A549 treated with ZK216348 at 1 μM for 4 hours (cell line): ENCODE measurements at places on chromosomes 16 and 17. TPM values are rescaled to one million over a fixed set of nuclear protein-coding genes. Genes with fewer than 3 reads are reported as not detected.

Gene MEOX1
- not detected in 5 replicates for total RNA-seq

Gene NPB
- 0.44 to 0.65 TPM (median 0.58 TPM) in 4 of 5 replicates, not detected in the other for total RNA-seq

Gene HASPIN
- 12.3 to 14.9 TPM (median 13.3 TPM) in 5 replicates for total RNA-seq

Gene SLC2A4
- 0.20 to 0.42 TPM (median 0.27 TPM) in 5 replicates for total RNA-seq

Gene EXOC3L1
- total RNA-seq, result 0.07 to 0.27 TPM (median 0.27 TPM) in 3 of 5 replicates, not detected in the others

Gene PRDM7
- not detected in 5 replicates for total RNA-seq

Gene C16orf96
- total RNA-seq, result 0.04 to 0.06 TPM in 2 of 5 replicates, not detected in the others

Gene ASB16
- total RNA-seq, result 0.08 to 0.16 TPM (median 0.15 TPM) in 3 of 5 replicates, not detected in the others

Gene PIRT
- not detected in 5 replicates for total RNA-seq

Gene KRTAP16-1
- not detected in 5 replicates for total RNA-seq

Gene TNFRSF17
- not detected in 5 replicates for total RNA-seq

Gene KRT24
- total RNA-seq, result not detected in 5 replicates

Gene TBC1D3I
- 0.20 to 0.46 TPM (median 0.23 TPM) in 5 replicates for total RNA-seq

Gene GPS1
- total RNA-seq, result 77.3 to 147 TPM (median 138 TPM) in 5 replicates

Gene ST3GAL2
- 14.8 to 28.1 TPM (median 23.1 TPM) in 5 replicates for total RNA-seq

Gene GAS2L2
- 0.06 to 0.08 TPM in 2 of 5 replicates, not detected in the others for total RNA-seq

Gene CCDC154
- 0.31 to 0.55 TPM (median 0.34 TPM) in 3 of 5 replicates, not detected in the others for total RNA-seq

Gene GCGR
- total RNA-seq, result 0.11 to 0.52 TPM (median 0.31 TPM) in 4 of 5 replicates, not detected in the other

Gene STAT5B
- total RNA-seq, result 22.4 to 32.5 TPM (median 29.7 TPM) in 5 replicates

Gene NOTUM
- 0.29 to 0.66 TPM (median 0.49 TPM) in 4 of 5 replicates, not detected in the other for total RNA-seq

Gene KRT33A
- total RNA-seq, result not detected in 5 replicates
